ENCODE measurements at places on chromosomes 16 and 17. TPM values are rescaled to one million over a fixed set of nuclear protein-coding genes. Genes with fewer than 3 reads are reported as not detected.

The COX11 gene
- 54.8 TPM for total RNA-seq

The IRX5 gene
- not detected for total RNA-seq

The KRTAP9-4 gene
- total RNA-seq = not detected

The OR1A1 gene
- total RNA-seq = not detected

The ABCC3 gene
- 0.69 TPM for total RNA-seq

The SP6 gene
- total RNA-seq = 0.09 TPM

The ATF7IP2 gene
- 14.3 TPM for total RNA-seq

- DNase-seq = no peak
- no peaks in the 10 kb centered on the region for H3K36me3 ChIP-seq
- no peak overlapping the region for H3K27ac ChIP-seq
Observed at GRCh38 chr17:27810902-27811557, 10.7 kb upstream of the NOS2 start.

DNA sequence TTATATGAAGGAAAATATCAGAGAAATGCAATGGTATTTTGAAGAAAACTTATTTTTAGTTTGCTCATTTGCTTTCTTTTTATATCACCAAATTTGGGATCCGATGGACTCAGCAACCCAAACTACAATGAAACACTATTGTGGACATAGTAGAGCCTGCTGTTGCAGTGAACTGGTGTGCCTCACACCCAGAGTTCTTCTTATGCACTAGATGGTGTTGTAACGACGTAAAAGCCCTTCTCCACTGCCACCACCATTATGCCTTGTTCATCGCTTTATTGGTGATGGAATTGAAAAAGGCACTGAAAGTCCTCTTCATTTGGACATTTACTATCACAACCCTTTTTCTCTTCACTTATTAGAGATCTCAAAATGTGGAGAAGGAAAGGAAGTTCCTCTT is 381.3 kb downstream of the CDH8 start:
- H3K27me3 ChIP-seq = no peaks in the 10 kb centered on the region
- H3K4me3 ChIP-seq = no peak overlapping the region
- H3K36me3 ChIP-seq = no peaks in the 10 kb centered on the region
- H3K4me1 ChIP-seq = no peaks in the 10 kb centered on the region

DNA sequence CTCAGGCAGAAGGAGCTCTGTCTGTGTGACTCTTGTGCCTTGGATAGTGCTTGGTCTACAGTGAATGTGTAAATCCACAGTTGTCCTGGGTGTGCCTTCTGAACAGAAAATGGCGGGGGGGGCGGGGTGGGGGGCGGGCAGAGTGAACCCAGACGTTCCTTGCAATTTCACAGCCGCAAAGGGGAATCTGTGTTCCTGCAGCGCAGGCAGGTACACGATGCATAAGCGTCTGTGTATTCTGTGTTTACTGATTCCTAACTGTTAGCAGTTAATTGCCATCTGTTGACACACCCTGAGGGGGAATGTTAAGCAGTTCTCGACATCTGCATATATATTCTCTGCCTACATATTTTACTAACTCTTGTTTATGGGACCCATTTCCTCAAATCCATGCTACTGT is 123.5 kb upstream of the ZFHX3 start:
- H3K27ac ChIP-seq = no peak overlapping the region
- H3K36me3 ChIP-seq = no peaks in the 10 kb centered on the region
- no peaks in the 10 kb centered on the region for H3K27me3 ChIP-seq
- H3K4me1 ChIP-seq = no peaks in the 10 kb centered on the region

DNA sequence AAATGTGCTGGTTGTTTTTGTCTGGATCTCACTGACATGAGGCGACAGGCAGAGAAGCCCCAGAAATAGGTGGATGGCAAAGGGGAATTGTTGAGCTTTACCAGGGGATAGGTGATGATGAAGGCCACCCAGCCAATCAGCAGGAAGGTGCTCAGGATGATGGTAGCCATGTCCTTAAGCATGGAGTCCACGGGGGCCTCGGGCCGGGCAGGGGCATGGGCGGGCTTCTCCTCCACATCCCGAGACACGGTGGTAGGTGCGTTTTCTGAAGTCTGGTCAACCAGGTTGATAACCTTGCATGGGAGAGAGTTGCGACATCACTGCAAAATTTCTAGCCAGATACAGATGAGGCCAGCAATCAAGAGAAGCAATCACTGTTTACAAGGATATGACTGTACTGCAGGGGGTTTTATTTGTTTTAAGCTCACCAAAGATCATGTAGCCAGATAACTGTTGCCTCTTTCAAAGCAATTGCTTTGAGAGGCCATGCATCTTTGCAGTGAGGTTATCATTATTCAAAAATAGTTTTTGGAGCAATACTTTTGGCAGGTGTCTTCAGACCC is 37.3 kb upstream of the ICAM2 start:
- no peak overlapping the region for H3K4me3 ChIP-seq
- peaks cover 35% of the 10 kb centered on the region for H3K36me3 ChIP-seq
- H3K27me3 ChIP-seq = no peaks in the 10 kb centered on the region
- DNase-seq = no peak
- peaks cover 60% of the 10 kb centered on the region for H3K4me1 ChIP-seq
- H3K27ac ChIP-seq = no peak overlapping the region

- no peaks in the 10 kb centered on the region for H3K36me3 ChIP-seq
- H3K4me3 ChIP-seq = no peak overlapping the region
- no peaks in the 10 kb centered on the region for H3K4me1 ChIP-seq
- DNase-seq = no peak
- no peak overlapping the region for H3K27ac ChIP-seq
Observed at GRCh38 chr16:18979936-18980335, 3.8 kb upstream of the TMC7 start.

DNA sequence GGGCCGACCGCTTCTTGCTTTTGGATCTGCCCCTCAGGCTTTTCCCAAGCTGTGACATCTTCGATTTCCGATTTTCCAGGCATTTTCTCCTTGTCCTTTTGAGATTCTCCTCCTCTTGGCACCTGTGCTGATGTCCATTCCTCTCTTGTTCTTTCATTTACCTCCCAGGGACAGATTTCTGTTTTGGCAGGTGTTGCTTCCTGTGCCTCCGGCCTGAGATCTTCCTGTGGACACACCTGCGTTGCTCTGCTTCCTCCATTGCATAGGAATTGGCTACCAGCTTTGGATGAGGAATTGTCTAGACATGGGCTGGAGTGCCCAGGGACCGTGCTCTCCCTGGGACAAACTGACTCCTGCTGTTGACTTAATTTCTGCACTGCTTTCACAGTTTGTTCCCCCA is 15.1 kb downstream of the GPR179 start:
- no peak for DNase-seq
- H3K4me1 ChIP-seq = no peaks in the 10 kb centered on the region
- H3K27me3 ChIP-seq = peaks cover 5% of the 10 kb centered on the region
- H3K27ac ChIP-seq = no peak overlapping the region
- no peaks in the 10 kb centered on the region for H3K36me3 ChIP-seq

- no peaks in the 10 kb centered on the region for H3K4me1 ChIP-seq
- DNase-seq = no peak
- H3K4me3 ChIP-seq = no peak overlapping the region
- no peak overlapping the region for H3K27ac ChIP-seq
Observed at GRCh38 chr16:66359012-66359411, 7.5 kb upstream of the CDH5 start.

DNA sequence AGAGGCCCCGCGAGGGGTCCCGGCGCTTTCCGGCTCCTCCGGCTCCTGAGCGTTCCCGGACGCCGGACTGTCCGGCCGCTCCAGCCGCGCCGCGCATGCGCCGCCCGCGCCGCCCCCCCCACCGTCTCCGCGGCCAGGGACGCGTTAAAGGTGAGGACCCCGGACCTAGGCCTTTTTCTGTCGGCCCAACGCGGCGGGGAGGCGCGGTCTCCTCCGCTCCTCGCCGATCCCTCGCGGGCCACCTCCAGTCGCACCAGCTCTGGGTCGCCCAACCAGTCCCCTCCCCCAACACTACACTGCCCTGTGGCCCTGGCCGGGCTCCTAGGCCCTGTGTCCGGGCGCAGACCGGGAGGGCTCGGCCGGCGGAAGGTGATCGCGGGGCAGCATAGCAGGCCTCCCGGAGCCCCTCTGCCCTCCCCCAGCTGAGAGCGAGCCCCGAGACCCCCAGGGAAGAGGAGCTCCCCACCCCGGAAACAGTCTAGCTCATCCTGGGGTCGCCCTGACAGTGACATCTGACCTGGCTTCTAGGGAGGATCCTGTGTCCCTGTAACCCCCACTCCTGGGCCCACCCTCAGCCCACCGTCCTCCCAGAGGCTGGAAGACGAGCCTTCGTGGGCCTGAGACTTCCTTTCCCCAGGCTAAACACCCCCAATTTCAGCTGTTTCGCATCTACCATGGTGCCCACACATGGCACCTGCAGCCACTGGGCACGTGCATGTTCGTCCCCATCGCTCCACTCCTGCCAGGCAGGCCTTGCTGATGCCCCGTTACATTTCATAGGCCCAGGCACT is 14.7 kb upstream of the BCAR1 start:
- no peaks in the 10 kb centered on the region for H3K4me1 ChIP-seq
- DNase-seq = no peak
- H3K27ac ChIP-seq = no peak overlapping the region
- H3K27me3 ChIP-seq = peaks cover 20% of the 10 kb centered on the region

GRCh38 chr17:17315142-17315821 is 12.1 kb downstream of the NT5M start:
- no peaks in the 10 kb centered on the region for H3K4me1 ChIP-seq
- H3K36me3 ChIP-seq = no peaks in the 10 kb centered on the region
- H3K27me3 ChIP-seq = no peaks in the 10 kb centered on the region
- H3K27ac ChIP-seq = no peak overlapping the region

DNA sequence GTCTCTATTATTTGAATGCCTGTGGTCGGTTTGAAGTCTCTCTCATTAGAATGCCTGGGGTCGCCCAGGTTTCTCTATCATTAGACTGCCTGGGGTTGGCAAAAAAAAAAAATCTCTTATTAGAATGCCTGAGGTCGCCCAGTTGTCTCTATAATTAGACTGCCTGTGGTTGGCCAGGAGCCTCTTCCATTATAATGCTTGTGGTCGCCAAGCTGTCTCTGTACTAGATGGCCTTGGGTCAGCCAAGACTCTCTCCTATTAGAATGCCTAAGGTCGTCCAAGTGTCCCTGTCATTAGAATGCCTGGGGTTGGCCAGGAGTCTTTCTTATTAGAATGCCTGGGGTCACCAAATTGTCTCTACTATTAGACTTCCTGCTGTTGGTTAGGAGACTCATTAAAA is 2228.4 kb downstream of the TP53TG3F start:
- no peak overlapping the region for H3K4me3 ChIP-seq
- no peaks in the 10 kb centered on the region for H3K27me3 ChIP-seq
- H3K27ac ChIP-seq = no peak overlapping the region
- no peaks in the 10 kb centered on the region for H3K36me3 ChIP-seq
- H3K4me1 ChIP-seq = no peaks in the 10 kb centered on the region

DNA sequence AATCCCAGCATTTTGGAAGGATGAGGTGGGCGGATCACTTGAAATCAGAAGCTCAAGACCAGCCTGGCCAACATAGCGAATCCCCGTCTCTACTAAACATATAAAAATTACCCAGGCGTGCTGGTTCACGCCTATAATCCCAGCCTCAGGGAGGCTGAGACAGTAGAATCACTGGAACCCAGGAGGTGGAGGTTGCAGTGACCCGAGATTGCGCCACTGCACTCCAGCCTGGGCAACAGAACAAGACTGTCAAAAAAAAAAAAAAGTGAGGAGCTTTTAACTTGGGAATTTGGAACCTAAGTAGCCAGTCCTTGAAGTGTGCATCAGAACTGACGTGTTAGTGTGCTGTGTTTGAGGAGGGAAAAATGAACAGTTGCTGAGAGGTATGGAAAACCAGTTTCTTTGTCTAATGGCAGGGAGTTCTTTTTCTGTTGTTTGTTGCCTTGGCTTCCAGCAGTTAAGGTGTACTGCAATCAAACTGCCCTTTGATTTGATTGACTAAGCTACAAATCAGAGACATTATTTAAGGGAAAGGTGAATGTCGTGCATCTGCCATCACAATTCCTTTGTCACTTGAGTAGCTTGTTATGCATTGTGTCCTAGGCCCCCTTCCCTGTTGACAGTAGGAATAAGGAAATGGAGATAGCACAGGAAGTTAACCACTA is 8.6 kb upstream of the DUSP14 start:
- no peak for DNase-seq
- no peak overlapping the region for H3K27ac ChIP-seq
- H3K4me3 ChIP-seq = no peak overlapping the region
- no peaks in the 10 kb centered on the region for H3K4me1 ChIP-seq

- H3K27me3 ChIP-seq = no peaks in the 10 kb centered on the region
- no peak overlapping the region for H3K4me3 ChIP-seq
- H3K27ac ChIP-seq = no peak overlapping the region
- no peak for DNase-seq
- H3K36me3 ChIP-seq = no peaks in the 10 kb centered on the region
Observed at GRCh38 chr17:41131979-41132378, 8.0 kb upstream of the KRTAP4-12 start.

GRCh38 chr16:84730406-84731106 is 30.8 kb downstream of the USP10 start:
- no peak overlapping the region for H3K4me3 ChIP-seq
- peaks cover 21% of the 10 kb centered on the region for H3K4me1 ChIP-seq
- H3K36me3 ChIP-seq = peaks cover 9% of the 10 kb centered on the region

DNA sequence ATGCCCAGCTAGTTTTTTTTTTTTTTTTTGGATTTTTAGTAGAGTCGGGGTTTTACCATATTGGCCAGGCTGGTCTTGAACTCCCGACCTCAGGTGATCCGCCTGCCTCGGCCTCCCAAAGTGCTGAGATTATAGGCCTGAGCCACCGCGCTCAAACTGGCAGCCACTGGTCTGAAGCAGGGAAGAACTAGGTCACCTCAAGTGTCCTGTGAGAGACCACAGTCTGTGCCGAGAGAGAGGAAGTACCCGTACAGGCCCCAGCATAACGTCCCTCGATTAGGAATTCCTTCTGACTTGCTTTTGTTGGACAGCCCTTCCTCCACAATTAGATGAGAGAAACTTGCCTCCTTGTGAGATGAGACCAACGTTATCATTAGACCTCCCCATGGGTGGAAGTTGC is 13.7 kb upstream of the CD300E start:
- H3K4me1 ChIP-seq = peaks cover 10% of the 10 kb centered on the region
- no peak overlapping the region for H3K4me3 ChIP-seq
- no peak overlapping the region for H3K27ac ChIP-seq
- DNase-seq = no peak
- no peaks in the 10 kb centered on the region for H3K36me3 ChIP-seq

DNA sequence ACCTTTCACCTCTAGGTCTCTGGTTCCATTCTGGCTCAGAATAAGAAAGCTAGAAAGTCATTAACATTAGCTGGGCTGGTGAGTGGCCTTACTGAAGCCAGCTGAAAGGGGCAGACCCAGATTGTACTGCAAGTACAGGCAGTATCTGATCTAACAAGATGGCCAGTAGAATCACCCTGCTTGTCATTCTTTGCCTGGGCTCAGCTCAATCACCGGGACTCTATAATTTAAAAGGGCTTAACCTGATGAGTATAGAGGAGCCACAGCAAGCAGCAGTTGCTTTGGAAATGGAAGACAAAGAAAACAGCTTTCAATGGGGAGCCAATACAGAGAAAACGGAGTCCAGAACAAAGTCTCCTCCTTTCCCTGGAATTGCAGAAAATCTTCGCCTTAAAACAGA is 13.6 kb downstream of the CDH8 start:
- H3K36me3 ChIP-seq = no peaks in the 10 kb centered on the region
- no peaks in the 10 kb centered on the region for H3K4me1 ChIP-seq
- no peaks in the 10 kb centered on the region for H3K27me3 ChIP-seq
- no peak overlapping the region for H3K4me3 ChIP-seq
- no peak for DNase-seq

- H3K4me3 ChIP-seq = no peak overlapping the region
- no peak for DNase-seq
- H3K27ac ChIP-seq = no peak overlapping the region
- H3K36me3 ChIP-seq = no peaks in the 10 kb centered on the region
Observed at GRCh38 chr17:80110447-80110812, 9.0 kb downstream of the GAA start.
